ENCODE measurements at places on chromosomes 1 and 21.

- DNase-seq = peak; percentile 31
Measured at GRCh38 chr1:198656500-198656932, 17.7 kb downstream of the PTPRC start.

GRCh38 chr1:91402023-91402422 is 2.6 kb downstream of the HFM1 start:
- DNase-seq = peak; percentile 3

- DNase-seq = no peak
Measured at GRCh38 chr1:3590951-3591865, 20.1 kb downstream of the MEGF6 start.

DNA sequence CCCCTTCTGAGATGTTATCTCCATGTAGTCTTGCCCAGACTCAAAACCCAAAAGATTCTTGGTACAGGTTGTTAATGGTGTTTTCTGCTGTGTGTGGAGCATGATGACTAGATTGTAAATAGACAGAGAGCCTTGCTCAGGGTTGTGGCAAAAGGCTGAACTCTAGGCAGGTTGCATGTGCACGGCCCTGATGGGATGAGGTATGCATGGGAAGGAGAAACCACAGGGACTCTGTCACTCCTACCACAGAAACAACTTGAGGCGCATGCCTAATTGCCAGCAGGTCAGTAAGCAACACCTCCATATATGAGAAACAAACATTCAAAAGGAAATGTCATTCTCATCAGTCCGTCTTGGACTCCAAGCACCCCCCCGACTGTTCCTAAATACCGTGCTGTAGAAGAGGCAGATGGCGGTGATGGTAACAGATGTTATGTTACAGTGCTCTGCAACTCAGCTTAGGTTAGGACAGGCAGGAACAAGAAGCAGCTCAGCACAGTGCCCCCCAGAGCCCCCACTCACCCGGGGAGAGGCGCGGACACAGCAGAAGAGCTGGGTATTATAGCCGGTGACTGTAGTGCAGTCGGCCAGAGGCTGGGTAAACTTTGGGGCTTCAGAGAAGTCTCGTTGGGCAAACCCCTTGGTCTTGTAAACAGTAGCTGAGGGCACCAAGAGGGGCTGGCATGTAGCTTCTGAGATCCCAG is 10.9 kb downstream of the MYBPHL start:
- no peak for DNase-seq

GRCh38 chr21:26112127-26112742 is 58.3 kb downstream of the APP start:
- DNase-seq = no peak

- peak; percentile 27 for DNase-seq
Measured at GRCh38 chr1:165773324-165773965, 4.8 kb upstream of the TMCO1 start.

GRCh38 chr21:27513016-27513415 is 546.1 kb upstream of the ADAMTS5 start:
- no peak for DNase-seq

DNA sequence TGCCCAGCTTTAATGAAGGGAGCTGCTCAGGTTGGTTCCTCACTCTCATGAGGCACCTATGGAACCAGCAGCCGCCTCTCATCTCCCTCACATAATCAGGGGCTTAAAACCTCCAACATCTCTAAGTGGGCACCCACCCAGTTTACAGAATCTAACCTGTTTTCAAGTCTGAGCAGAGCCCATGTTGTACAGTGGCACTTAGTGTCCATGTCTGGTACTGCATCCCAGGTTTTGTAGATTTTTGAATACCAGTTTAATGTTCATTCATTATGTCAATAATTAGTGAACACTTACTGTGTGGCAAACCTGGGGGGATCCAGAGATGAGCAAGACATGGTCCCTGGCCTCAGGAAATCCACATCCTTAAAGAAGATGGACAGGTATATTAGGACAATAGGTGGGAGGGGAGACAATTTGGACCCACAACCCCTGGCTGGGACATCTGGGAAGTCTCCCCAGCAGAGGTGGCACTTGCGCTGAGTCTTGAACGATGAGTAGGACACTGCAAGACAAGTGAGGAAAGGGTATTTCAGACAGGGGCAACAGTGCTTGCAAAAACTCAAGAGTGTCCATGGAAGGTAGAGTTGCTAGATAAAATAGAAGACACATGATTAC is 83.3 kb downstream of the LACTBL1 start:
- no peak for DNase-seq

- DNase-seq = no peak
Measured at GRCh38 chr1:226977643-226978431, 37.7 kb downstream of the COQ8A start.

GRCh38 chr1:10606064-10606463 is 131.3 kb downstream of the PEX14 start:
- DNase-seq = no peak

DNA sequence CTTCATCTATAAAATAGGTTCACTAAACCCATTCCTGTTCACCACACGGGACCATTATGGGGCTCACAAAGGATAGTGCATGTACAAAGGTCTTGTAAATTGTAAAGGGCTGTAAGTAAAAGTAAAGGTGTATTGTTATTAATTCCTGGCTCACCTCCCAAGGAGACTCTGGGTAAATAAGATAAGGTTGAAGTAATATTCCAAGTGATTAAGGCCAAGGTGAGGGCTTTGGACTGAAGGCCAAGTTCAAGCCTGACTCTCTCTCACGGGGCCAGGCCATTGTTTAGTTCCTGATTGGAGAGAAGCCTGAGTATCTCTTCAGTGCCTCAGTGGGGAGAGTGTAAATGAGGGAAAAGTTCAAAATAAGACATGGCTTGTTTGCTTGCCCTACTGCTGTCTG is 19.5 kb upstream of the ZFYVE9 start:
- no peak for DNase-seq

DNA sequence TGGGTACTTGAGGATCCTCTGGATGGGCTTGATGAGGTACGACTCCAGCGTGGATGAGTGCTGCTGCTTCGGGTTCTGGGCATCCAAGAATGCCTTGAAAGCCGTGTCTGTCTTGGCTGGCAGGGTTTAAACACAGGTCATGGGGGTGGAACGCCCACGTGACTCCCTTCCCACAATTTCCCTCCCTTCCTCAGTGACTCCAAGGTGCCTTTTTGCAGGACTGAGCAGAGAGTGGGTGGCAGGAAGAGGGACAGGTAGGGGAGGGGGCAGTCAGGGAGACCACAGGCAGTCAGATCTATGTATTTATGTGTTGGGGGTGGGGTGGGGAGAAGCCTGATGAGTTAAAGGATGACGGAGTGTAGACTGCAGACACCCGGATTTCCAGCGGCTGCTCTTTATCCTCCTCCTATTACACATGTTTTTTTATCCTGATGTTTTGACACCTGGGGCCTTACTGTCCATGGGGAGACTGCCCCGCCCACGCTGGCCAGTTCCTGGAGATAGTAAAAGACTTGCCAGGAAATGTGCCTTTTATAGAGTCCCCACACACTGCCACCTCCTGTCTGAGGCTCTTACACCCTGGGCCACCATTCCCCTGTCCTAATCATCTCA is 103.2 kb upstream of the KRTAP19-8 start:
- DNase-seq = no peak

GRCh38 chr1:57017717-57018116 is 51.9 kb upstream of the C8B start:
- DNase-seq = peak; percentile 27

DNA sequence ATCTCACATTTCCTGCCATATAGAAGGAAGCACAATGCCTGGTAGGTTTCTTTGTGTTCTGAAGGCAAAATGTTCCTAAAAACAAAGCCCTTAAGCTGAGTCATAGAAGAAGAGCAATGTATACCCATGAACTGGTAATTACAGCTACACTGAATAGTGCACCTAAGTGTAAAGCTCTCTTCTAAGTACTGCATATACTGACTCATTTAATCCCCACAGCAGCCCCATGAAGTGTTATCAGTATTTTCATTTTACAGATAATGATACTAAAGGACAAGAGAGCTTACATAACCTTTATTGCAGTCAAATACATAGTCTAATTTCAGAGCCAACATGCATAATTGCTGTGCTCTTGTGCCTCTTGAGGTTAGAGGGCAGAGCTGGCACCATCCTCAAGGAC is 239.9 kb downstream of the DPYD start:
- peak; percentile 21 for DNase-seq

GRCh38 chr1:3369446-3370076 is 84.9 kb upstream of the ARHGEF16 start:
- no peak for DNase-seq

- no peak for DNase-seq
Measured at GRCh38 chr1:188386666-188387065, 1557.9 kb downstream of the PLA2G4A start.

GRCh38 chr1:30415171-30415940 is 308.0 kb downstream of the MATN1 start:
- no peak for DNase-seq

GRCh38 chr1:182851825-182852224 is 12.7 kb downstream of the DHX9 start:
- DNase-seq = no peak

GRCh38 chr1:55786396-55786795 is 571.2 kb upstream of the USP24 start:
- no peak for DNase-seq

DNA sequence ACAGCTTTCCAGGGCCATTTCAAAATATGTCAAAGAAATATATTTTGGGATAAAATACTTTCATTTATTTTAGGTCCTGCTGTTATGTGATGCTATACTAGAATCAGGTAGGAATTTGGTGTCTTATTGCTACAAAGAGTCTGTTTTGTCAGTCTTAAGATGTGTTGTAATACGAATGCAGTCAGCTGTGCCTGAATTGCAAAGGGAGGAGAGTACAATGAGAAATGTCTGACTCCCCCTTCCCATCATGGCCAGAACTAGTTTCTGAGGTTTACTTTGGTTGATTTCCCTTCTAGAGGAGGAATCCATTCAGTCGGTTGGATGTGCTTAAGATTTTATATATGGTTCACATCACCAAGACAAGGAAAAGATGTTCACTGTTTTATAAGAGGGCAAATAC is 75.7 kb upstream of the TNFSF18 start:
- no peak for DNase-seq

- no peak for DNase-seq
Measured at GRCh38 chr1:78420181-78420580, 70.6 kb upstream of the PTGFR start.

DNA sequence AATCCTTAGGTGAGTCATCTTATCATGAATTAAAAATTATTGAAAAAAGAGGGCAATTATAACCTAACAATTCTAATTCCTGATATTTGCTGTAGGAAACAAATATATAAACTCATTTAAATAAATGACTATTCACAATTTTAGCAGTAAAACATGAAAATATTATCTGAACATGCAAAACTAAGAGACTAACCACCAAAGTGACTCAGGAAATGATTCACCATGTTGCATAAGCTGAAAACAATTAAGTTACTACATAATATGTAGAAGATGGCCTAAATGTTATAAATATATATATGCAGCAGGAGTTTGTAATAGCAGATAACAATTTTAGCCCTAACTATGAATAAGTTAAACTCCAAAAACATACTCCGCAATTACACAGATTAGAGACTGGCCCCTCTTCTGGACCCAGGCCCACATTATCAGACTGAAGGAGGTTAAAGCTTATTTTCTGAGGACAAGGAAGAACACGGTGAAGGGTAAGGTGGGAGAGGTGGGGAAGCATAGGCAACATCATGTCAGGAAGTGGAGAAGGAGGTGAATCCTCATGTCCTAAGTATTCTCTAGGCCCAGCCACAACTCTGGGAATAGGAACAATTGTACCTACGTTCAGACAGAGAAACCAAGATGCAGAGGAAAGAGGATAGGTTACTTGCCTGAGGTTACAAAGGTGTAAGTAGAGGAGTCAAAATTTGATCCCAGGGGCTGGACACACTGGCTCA is 15.6 kb upstream of the AIM2 start:
- DNase-seq = no peak

- DNase-seq = no peak
Measured at GRCh38 chr21:16323596-16323995, 593.8 kb downstream of the USP25 start.

DNA sequence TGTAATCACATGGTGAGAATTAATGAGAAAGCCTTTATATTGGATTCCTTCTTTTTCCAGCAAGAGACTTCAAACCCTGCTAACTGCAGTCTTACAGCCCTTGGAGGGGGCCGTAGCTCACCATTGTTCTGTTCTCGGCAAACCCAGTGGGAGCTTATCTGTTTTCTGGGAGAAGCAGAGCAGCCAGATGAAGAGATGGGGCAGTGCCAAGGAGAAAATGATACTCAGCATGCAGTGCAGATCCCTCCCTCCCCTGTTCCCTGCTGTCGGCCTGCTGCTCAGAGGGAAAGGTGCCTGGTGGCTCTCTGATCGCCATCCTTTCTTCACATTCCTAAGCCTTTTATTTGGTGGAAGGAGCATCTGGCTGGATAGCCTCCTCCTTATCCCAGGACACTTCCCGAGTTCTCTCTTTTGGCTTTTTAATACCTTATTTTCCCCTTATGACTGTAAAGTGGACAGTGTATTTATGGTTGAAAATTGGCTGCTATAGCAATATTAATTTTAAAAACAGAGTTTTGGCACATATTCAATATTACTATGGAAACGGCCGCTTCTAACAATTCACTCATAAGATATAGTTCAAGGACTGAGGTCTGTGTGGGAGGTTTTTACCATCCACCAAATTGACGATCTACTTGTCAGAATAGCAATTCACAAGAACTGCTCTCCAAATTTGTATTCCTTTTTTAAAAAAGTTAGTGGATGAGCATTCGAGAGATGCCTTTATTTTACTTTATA is 203.4 kb downstream of the CRB1 start:
- DNase-seq = no peak

- DNase-seq = no peak
Measured at GRCh38 chr1:11951901-11952300, 17.4 kb downstream of the PLOD1 start.

DNA sequence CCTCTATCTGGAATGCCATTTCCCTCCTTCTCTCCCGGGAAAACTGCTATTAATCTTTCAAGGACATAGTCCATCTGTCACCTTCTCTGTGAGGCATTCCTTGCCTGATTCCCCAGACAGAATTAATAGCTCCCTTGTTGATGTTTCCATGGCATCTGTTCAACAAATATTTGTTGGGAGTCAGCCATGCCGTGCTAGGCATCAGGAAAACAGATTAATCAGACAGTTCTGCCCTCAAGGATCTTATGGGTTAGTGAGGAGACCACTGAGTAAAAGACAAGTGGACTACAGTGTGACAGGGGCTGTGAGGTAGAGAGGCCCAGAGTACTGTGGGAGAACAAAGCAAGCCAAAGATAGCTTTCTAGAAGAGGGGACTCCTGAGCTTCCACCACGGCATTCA is 11.4 kb upstream of the MAGOH start:
- no peak for DNase-seq

DNA sequence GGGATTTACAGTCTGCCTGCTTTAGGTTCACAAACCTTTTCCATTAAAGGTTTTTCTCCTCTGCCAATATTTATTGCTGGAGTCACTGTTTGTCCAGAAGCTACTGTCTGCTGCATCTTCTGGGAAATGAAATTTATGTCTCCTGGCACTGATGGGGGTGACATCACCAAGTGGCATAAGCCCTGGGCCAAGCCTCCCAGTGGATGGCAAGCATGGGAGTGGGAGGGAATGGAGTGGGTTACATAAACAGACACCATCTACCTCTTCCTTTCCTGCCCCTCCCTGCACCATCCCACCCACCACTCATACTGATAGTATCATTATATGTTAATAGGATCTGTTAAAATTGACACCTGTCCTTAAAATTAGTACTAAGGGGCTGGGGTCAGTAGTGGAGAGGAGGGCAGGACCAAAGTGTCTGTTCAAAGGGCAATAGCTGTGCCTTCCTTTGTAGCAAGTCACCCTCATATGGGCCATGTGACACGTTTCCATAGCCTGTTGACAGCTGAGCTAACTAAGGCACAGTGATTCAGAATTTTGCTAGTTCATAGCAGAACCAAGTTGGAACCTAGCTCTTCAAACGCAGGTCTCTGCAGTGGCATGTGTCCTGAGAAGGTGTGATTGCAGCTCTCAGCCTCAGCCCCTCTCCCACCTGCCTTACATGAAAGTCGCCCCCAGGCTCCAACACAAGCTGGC is 71.0 kb downstream of the MAB21L3 start:
- no peak for DNase-seq
